ENCODE measurements at places on chromosomes 3 and 15.

- no peak for DNase-seq
These were observed 475 bp downstream of the FAM107A start for GRCh38 chr3:58576716-58577115.

GRCh38 chr3:45084820-45085816 lies 59.0 kb downstream of the CLEC3B start:
- no peak for DNase-seq

- no peak for DNase-seq
These were observed 40.8 kb downstream of the KAT2B start for GRCh38 chr3:20080956-20081554.

GRCh38 chr3:11953350-11953749 lies 50.8 kb upstream of the SYN2 start:
- no peak for DNase-seq

DNA sequence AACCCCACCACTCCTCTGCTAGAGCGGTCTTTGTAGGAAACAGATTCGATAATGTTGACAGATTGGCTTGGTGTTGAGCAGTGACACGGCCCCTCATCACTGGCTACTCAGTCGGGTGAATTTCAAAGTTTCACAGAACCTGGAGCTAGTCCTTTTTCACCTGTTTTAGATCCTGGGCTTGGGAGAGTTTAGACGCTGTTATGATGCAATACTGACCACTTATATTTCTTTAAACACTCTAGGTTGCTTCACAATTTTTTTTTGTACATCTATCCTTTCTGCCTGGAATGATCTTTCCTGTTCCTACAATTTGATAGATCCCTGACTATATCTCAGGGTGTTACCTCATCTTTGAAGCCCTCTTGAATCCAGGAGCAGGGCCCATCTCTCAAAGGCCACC lies 97.1 kb upstream of the ATP10A start:
- no peak for DNase-seq

DNA sequence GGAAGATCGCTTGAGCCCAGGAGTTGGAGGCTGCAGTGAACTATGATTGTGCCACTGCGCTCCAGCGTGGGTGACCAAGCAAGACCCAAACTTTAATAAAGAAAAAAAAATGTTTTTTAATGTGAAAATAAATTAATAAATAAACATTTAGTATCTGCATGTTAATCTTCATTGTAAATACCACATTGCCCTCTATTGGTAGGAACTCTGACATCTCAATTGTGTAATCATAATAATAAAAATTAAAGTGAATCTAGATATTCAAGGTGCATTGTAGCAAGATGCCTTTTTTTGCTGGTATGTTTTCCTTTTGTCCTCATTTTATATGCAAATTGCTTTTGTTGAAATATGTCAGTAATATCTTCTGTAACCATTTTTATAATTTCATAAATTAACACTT lies 95.0 kb upstream of the LIMD1 start:
- no peak for DNase-seq

DNA sequence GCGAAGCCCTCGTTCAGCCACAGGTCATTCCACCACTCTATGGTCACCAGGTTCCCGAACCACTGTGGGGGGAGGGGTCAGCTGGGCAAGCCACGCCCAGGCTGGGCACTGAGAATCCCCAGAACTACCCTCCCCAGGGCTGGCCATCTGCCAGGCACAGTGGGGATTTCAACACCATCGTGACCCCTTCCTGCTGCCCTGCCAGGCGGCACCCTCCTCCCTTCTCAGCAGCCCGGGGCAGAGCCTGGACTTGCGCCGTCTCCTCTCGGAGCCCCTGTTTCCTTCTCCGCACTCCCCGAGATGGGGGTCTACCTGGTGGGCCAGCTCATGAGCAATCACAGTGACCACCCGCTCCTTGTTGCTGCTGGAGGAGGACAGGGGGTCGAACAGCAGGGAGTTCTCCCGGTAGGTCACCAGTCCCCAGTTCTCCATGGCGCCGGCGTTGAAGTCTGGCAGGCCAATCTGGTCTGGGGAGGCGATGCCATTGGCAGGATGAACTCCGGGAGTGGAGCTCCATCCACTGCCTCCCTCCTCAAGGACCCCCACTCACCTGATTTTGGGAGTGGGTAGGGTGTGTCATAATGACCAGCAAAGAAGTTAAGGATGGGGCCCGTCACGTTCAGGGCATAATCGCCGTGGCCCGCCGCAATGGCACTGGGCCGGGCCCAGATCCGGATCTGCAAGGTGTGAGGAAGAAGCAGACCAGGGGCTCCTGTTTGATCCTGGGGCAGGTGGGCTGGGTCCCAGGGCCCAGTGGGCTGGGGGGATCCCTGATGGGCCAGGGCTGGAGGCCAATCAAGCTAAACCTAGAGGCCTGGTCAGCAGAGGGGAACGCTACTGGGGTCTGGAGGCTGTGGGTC lies 10.5 kb downstream of the ANPEP start:
- no peak for DNase-seq

DNA sequence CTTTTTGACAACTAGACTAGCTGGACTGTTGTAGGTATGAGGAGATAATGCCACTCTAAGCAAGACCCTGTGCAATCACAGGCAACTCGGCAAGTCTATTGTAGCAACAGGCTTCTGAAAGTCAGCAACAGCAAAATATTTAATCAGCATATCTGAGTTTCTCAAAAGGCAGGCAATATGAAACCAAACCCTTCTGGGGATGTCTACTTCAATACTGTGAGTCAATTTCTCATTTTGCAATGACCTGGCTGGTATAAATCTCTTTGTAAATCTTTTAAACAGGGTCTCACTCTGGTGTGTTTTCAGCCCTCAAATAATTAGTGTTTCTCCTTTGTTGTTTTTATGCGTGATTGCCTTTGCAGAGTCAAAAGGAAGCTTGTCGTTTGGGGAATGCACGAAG lies 1044.5 kb downstream of the NTRK3 start:
- no peak for DNase-seq

GRCh38 chr3:175193815-175194518 lies 334.8 kb downstream of the NAALADL2 start:
- DNase-seq = no peak
